SK-N-SH (cell line): ENCODE measurements at places on chromosomes 13 and 19.

DNA sequence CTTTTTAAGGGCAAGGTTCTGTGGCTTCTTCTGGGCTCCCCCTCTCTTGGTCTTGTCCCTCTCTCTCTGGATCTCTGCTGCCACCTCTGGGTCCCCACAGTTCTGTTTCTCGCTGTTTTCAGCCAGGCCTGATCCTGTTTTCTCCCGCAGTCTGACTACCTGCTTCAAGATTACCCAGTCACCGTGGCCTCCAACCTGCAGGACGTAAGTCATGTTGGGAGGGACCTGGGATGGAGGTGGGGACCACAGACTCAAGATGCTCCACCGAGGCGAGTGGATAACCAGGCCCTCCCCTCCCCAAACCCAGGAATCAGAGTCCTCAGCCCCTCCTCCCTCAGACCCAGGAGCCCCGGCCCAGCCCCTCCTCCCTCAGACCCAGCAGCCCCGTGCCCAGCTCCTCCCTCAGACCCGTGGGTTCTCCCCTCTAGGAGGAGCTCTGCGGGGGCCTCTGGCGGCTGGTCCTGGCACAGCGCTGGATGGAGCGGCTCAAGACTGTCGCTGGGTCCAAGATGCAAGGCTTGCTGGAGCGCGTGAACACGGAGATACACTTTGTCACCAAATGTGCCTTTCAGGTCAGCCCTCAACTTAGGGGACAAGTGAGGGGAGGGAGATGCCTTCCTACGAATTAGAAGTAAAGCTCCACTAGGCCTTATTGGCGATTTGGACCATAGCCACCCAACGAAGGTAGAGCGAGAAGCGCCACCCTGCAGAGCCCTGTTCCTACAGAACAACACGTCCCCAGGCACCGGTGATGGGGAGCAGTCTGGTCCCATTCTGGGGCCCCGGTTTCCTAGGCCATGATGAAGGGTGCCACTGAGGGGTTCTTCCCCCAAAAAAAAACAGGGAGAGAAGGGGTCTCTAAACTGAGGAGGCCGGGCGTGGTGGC is 2.2 kb downstream of the FLT3LG start:
- DNase-seq = peak; percentile 74

DNA sequence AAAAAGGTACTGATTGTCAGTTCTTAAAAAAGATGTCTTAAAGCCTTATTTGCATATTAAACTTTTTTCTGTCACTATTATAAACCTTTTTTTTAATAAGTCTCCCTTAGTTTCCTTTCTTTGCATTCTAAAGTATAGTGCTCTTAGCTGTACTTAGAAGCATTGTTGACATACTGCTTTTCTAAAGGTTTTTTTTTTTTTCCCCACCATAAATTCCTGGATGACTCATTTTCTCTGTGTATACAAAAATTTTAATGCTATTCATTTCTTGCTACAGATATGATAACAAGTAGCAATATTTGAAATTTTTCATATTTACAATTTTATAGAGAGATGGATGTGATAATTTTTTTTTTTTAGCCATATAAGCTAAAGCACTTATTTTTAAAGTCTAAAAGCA is 43.5 kb downstream of the METTL21C start:
- no peak for DNase-seq

DNA sequence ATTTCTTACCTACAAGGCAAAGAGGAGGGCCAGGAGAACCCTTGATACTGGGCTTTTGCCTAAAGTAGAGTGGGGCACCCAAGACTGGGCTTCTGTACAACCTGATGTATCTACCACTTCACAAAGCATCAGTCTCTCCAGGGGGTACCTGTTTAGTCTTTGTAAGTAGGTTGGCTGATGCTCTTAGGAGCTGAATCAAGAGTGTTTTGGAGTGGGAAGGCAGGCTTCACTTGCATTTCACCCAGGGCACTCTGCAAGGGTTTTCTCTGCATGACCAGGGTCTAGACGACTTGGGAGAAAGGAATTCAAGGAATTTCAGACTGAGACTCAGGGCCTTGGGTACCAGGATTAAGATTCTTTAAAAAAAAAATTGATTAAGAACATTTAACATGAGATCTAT is 361.5 kb downstream of the RFC3 start:
- no peak for DNase-seq

GRCh38 chr13:47555235-47555634 is 445.8 kb downstream of the SUCLA2 start:
- no peak for DNase-seq

DNA sequence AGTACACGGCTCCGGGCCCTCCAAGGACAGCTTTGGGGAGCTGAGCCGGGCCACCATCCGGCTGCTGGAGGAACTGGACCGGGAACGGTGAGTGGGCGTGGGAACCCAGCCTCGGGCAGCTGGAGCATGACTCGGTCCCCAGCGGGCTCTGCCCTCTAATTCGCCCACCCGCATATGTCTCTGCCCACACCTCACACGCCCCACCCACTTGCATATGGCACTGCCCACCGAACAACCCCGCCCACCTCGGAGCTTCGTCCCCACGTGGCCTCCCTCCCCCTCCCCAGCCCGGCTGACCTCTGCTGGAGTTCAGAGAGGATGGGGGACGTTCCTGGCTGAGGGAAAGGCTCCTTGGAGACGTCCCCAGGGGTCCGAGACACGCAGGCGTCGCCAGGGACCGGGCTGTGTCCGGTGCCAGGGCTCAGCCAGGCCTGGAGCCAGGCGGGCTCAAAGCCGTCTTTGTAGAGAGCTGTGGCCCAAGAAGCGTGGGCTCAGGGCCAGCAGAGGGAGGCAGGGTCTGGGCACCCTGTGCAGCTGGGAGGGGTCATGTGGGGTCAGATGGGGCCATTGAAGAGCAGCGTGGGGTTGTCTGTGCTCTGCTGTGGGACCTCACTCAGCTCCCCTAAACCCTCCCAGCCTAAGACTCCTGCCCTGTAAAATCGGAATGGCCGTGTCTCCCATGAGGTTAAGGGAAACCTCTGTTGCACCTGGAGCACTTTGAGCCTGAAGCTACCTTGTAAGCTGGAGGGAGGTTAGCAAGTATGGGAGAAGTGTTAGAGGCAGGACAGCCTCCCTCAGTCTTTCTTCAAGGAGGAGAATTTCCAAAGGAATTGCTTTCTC is 3.8 kb downstream of the APC2 start:
- peak; percentile 75 for DNase-seq

DNA sequence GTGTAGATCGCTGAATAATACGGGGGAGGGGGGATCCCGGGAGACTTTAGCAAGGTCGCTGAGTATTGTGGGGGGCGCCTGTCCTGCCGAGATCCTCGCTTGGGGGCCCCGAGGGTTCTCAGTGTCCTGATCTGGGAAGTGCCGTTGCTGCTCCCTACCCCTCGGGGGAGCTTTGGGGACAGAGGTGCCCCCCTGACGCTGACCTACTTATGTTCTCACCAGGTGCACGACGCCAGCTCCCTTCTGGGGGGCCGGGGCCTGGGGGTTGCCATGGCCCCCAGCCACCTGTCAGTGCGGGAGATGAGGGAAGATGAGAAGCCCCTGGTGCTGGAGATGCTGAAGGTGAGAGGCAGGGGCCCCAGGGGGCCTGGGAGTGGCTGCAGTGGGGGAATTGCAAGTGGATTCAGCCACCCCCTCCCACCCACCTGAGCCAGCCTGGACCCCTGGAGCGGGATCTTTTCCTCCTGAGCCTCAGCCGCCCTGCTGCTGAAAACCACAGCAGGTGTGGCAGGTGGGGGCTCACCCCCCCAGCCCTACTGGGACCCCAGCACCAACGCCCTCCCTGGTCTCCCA is 537 bp downstream of the NAT14 start:
- no peak for DNase-seq

- DNase-seq = peak; percentile 92
Observed at GRCh38 chr19:55156202-55157063, 1.1 kb downstream of the TNNI3 start.

DNA sequence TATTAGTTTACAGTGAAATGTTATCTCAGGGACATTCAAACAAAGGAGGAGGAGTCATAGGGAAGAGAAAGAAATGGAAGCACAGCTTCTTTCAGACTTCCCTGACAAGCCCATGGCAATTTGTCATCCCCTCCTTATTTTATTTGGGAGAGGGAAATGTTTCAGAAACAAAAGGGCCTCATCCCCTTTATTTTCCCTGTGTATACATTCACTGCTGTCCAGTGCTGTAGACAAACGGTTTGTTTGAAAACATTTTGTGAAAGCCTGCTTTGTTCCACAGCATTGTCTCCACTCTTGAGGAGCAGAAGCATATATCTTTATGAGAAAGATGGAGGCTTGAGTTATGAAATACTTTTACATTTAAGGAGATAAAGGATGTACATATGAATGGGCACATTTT is 12.3 kb downstream of the ZNF460 start:
- no peak for DNase-seq

GRCh38 chr13:35524171-35524570 is 47.7 kb upstream of the MAB21L1 start:
- DNase-seq = no peak

GRCh38 chr13:39787086-39787487 is 131.6 kb downstream of the COG6 start:
- no peak for DNase-seq

DNA sequence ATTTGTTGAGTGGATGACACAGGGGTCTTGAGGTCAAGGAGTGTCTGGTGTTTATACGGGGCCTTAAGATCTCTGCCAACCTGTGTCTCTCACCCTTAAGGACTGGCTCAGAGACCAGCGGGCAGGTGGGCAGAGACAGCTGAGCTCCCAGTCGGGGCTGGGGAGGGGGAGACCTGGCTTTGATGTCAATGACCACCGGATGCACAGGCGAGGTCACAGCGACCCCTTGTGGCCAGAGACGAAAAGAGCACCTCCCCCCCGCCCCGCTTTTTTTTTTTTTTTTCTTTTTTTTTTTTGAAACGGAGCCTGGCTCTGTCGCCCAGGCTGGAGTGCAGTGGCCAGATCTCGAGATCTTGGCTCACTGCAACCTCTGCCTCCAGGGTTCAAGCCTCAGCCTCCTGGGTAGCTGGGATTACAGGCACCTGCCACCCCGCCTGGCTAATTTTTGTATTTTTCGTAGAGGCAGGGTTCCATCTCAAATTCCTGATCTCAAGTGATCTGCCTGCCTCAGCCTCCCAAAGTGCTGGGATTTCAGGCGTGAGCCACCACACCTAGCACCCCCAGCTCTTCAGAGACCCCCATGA is 12.1 kb upstream of the KLK14 start:
- peak; percentile 89 for DNase-seq

GRCh38 chr19:52542984-52543664 is 15.7 kb downstream of the ZNF808 start:
- DNase-seq = no peak

DNA sequence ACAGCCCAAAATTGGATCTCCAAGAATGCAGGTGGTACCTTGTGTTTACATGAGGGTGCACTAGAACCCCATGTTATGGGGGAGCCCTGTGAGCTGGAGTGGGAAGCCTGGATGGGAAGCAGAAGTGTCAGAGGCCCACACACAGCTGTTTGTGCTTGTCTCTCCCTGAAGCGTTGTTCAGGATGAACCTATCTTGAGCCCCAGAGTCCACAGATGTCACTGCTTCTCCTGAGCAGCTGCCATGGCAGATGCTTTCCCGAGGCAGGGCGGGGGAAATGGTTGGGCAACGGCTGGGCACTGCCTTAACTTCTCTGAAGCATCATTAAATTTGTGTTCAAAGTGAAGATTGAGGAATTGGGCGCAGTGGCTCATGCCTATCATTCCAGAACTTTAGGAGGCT is 17.1 kb upstream of the CHST8 start:
- DNase-seq = no peak

DNA sequence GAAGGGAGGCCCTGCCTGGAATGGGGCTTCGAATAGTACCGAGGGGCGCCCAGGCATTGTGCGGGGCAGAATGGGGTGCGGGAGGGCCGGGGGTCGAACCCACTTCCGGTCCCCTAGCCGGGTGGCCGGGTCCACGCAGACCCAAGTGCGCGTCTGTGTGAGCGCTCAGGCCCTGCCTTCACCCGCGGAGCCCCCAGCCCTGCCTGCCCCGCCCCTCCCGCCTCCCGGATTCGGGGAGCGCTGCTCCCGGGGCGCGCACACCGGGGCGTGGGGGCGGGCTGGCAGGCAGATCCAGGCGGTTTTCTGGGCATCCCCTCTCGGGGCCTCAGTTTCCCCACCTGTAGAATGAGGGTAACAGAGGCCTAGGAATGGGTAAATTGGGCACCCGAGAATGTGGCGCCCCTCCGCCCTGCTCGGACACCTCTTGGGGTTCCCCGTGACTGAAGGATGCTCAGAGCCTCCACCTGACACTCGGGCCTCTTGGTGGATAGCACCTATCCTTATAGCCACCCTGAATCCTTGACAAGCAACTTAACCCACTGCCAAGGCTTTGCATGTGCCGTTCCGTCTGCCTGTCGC is 682 bp downstream of the PIK3R2 start:
- DNase-seq = peak; percentile 59

DNA sequence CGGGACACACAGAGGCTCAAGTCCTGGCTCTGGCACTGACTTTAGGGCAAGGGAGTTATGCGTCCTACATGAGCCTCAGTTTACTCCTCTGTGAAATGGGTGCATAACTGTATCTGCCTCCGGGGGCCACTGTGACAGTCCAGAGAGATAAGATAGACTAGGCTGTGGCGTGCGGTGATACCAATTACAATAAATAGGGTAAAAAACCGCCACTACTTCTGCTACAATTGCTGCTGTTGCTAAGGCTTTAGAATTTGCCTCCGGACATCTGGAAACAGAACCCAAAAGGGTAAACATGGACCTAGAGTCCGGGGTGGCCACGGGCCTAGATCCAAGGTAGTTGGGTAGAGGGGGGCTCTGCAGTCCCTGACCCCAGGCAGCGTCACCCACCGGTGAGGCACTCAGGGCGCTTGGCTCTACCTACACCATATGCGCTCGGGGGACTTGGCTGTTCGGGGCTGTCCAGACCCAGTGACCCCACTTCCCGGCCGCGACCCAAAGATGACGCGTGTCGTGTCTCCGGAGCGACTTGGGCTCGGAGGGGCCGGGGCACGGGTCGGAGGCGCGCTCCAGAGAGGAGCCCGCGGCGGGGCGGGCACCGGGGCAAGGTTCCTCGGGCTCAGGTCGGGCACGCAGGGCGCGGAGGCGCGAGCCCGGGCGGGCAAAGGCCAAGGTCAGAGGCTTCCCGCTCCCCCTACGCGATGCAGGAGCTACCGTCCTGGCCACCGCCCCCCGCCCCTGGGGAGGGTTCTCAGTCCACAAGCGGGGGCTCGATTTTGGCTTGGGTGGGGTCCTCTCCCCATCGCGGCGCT is 1.1 kb downstream of the INSR start:
- DNase-seq = peak; percentile 66

- DNase-seq = no peak
Observed at GRCh38 chr13:94254737-94255136, 224.7 kb downstream of the DCT start.

- no peak for DNase-seq
Observed at GRCh38 chr13:65932587-65933239, 1297.4 kb downstream of the PCDH9 start.

- peak; percentile 74 for DNase-seq
Observed at GRCh38 chr13:113928685-113929627, 44.9 kb downstream of the C13orf46 start.

- no peak for DNase-seq
Observed at GRCh38 chr13:64505336-64505910, 2724.7 kb downstream of the PCDH9 start.

- DNase-seq = no peak
Observed at GRCh38 chr13:107743983-107744382, 471.4 kb downstream of the LIG4 start.

GRCh38 chr13:21047591-21048282 is 13.6 kb downstream of the LATS2 start:
- DNase-seq = no peak

- DNase-seq = peak; percentile 12
Observed at GRCh38 chr13:70623239-70623638, 515.0 kb upstream of the KLHL1 start.

GRCh38 chr13:21694831-21695230 is 24.0 kb downstream of the FGF9 start:
- DNase-seq = no peak
